ENCODE measurements at places on chromosomes 2 and 18. TPM values are rescaled to one million over a fixed set of nuclear protein-coding genes. Genes with fewer than 3 reads are reported as not detected.

The GLI2 gene
- 13.5 TPM for total RNA-seq

The TTC31 gene
- 15.4 TPM for total RNA-seq

The REEP1 gene
- 0.12 TPM for total RNA-seq

The SP3 gene
- 42.8 TPM for total RNA-seq

The KANSL1L gene
- total RNA-seq: 15.9 TPM

The TXNL1 gene
- total RNA-seq: 35.2 TPM

The CXCR1 gene
- total RNA-seq: not detected

The TLX2 gene
- total RNA-seq: not detected

The MAPK4 gene
- not detected for total RNA-seq

The ATP9B gene
- total RNA-seq: 13.8 TPM

The AMER3 gene
- not detected for total RNA-seq

The SAG gene
- total RNA-seq: not detected

The SRSF7 gene
- total RNA-seq: 35.4 TPM

The ATP6V1B1 gene
- total RNA-seq: 0.51 TPM

The DUSP28 gene
- total RNA-seq: 1.8 TPM

The RTP5 gene
- total RNA-seq: not detected

The LYPD1 gene
- 0.12 TPM for total RNA-seq

The ERMN gene
- not detected for total RNA-seq

The TEX44 gene
- total RNA-seq: not detected

The MARCHF4 gene
- total RNA-seq: 7.8 TPM

The TRABD2A gene
- 0.51 TPM for total RNA-seq

The NYAP2 gene
- total RNA-seq: not detected

The EFHD1 gene
- 1.1 TPM for total RNA-seq

The CYRIA gene
- total RNA-seq: 0.51 TPM

The DTNA gene
- total RNA-seq: 16.1 TPM

The ACVR1C gene
- not detected for total RNA-seq

The SGO2 gene
- total RNA-seq: 4.7 TPM

The INHA gene
- 1.1 TPM for total RNA-seq

The GREB1 gene
- total RNA-seq: 0.23 TPM

The TSGA10 gene
- total RNA-seq: 1.1 TPM

The COLEC12 gene
- 16.8 TPM for total RNA-seq

The AGXT gene
- total RNA-seq: not detected

The PCARE gene
- not detected for total RNA-seq

The CDH19 gene
- not detected for total RNA-seq
